ENCODE measurements at places on chromosomes 7 and 10.
A peak's percentile ranks its signal among the peaks of the same experiment; 100 is the strongest.

- DNase-seq, result no peak
These were observed 1.3 kb downstream of the HHEX start for GRCh38 chr10:92690915-92691590.

DNA sequence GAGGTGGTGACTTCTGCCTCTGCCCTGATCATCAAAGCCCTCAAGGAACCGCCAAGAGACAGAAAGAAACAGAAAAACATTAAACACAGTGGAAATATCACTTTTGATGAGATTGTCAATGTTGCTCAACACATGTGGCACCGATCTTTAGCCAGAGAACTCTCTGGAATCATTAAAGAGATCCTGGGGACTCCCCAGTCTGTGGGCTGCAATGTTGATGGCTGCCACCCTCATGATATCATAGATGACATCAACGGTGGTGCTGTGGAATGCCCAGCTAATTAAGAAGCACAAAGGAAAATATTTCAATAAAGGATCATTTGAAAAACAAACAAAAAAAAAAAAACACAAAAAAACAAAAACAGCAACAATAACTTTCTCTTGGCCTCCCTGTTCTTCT lies 59.5 kb upstream of the TOMM7 start:
- no peak for DNase-seq

- DNase-seq, result no peak
These were observed 34.1 kb downstream of the ACADSB start for GRCh38 chr10:123042708-123043408.

DNA sequence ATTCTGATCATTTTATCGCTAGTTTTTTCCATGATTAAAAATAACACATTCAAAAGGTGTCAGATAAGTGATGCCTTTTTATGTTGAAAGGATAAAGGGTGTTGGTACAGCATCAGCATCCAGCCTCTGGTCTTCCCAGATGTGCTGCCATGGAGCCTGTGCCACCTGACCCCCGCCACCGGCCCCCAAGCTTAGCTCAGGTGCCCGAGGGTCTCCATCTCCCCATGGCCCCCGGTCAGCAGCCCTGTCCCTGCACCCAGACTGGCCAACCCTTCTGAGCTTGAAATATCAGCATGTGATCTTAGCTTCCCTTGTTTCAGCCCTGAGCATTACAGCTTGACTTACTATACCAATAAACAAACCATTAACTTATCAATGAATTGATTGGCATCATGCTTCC lies 24.6 kb downstream of the PFKP start:
- no peak for DNase-seq

- DNase-seq, result no peak
These were observed 103.8 kb downstream of the NKX6-2 start for GRCh38 chr10:132681858-132682755.

DNA sequence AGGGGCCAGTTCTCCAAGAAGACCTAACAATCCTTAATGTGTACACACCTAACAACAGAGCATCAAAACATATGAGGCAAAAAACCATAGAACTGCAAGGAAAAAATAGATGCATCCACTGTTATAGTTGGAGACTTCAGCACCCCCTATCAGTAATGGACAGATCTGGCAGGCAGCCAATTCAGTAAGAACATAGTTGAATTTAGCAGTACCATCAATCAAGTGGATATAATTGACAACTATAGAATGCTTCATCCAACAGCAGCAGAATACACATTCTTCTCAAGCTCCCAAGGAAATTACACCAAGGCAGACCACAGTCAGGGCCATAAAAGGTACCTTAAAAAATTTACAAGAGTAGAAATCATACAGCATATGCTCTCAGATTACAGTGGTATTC lies 42.2 kb downstream of the POLL start:
- DNase-seq, result no peak

- no peak for DNase-seq
These were observed 15.8 kb downstream of the BTBD16 start for GRCh38 chr10:122286867-122287266.

DNA sequence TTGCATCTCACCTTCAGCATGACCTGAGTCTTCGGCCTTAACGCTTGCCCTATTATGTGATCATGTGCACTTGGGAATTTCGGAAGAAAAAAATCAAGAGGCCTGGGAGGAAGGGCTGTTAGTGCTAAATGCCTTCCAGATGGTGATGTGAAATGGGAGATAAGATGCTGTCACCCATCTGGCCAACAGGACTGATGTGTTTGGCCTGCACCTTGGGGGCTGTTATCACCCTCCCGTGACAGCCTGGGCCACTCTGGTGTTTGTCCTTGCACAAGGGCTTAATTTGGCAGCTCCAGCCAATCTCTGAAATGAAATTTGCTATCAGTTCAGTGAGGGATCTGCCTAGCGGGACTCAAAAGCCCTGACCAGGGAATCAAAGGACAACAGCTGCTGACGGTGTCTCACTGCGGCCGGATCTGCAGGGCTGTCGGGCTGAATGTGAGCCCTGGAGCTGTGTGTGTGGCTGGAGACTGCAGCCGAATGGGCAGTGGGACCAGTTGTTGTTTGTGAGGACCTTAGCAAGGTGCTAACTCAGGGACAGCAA lies 131.4 kb upstream of the BTBD16 start:
- no peak for DNase-seq

DNA sequence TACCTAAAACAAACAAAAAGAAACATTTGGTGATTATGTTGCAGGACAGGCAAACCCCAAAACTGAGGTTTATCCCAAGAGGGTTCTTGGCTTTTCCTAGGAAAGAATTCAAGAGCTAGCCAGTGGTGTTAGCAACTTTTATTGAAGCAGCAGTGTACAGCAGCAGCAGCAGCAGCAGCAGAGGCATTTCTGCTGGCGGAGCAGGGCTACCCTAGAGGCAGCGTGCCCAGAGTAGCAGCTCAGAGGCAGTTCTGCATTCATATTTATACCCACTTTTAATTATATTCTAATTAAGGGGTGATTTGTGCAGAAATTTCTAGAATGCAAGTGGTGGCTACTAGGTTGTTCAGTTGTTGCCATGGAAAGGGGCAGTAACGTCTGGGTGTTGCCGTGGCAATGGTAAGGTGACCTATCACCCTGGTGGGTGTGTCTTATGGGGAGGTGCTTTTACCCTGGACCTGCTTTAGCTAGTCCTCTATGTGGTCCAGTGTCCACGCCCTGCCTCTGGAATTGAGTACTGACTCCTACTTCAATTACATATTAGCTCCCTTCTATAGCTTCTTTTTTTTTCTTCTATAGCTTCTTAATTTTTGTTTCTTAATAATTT lies 53.9 kb downstream of the VCL start:
- no peak for DNase-seq

DNA sequence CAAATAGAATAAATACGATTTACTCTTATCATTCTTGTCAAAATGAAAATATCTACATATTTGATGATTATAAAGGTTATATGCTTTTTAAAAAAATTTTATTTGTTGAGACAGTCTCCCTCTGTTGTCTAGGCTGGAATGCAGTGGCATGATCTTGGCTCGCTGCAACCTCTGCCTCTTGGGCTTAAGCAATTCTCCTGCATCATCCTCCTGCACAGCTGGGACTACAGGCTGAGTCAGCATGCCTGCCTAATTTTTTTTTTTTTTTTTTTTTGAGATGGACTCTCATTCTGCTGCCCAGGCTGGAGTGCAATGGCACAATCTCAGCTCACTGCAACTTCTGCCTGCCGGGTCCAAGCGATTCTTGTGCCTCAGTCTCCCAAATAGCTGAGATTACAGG lies 48.9 kb downstream of the PUS7 start:
- no peak for DNase-seq

- no peak for DNase-seq
These were observed 421.0 kb downstream of the PTPRN2 start for GRCh38 chr7:158166386-158167340.

GRCh38 chr10:107104026-107104652 lies 60.4 kb downstream of the SORCS1 start:
- DNase-seq, result no peak

DNA sequence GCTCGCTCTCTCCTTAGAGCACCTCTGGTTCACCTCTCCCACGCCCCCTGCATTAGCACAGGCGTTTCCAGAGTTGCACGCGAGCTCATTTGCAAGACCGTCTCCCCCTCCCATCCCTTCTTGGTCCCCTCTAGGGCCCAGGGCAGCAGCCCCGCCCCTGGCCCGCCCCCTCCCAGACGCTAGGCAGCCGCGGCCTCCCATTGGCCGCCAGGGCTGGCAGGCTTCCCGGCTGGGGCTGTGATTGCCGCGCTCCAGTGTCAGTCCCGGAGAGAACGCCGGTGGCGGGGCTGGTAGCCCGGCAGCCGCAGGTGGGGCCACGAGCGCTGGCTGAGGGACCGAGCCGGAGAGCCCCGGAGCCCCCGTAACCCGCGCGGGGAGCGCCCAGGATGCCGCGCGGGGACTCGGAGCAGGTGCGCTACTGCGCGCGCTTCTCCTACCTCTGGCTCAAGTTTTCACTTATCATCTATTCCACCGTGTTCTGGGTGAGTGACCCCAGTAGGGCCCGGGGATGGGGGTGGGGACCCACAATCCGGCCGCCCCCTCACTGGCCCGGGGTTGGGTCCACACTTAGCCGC lies at the start of gene TSPAN15:
TSPAN15 (plus strand) TSS at position 257 of the 575 bp plus-strand sequence; CDS start at position 387, 130 bp downstream.
- DNase-seq, result peak; percentile 84

DNA sequence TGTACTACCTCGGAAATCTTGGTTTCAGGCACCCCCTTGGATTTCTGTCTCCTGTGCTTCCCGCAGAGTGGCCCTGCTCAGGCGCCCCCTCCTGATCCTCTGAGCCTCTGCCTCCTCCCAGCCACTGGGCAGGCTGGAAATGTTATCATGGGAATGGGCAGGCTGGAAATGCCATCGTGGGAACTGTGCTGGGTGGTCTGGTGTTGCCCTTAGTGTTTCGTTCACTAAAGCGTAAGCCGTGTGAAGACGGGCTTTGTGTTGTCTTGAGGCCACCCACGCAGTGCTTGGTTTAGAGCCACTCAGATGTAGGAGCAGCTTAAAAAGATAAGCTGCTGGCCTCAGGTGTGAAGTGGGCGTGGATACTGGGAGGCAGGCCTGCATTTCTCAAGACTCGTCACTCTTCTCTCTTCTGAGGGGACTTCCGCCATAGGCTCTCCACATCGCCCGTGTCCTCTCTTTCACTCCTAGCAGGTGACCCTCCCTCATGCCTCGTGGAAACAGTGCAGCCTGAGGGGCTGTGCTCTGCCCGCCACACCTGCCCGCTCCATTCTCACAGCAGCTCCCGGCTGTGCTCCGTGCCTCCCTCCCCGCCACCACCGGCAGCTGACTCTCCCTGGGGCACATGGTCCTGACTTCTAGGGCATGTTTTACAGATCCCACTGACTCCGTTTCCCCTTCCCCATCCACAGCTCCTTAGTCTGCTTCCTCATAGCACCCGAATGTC lies 28.5 kb downstream of the PPP2R2D start:
- no peak for DNase-seq

DNA sequence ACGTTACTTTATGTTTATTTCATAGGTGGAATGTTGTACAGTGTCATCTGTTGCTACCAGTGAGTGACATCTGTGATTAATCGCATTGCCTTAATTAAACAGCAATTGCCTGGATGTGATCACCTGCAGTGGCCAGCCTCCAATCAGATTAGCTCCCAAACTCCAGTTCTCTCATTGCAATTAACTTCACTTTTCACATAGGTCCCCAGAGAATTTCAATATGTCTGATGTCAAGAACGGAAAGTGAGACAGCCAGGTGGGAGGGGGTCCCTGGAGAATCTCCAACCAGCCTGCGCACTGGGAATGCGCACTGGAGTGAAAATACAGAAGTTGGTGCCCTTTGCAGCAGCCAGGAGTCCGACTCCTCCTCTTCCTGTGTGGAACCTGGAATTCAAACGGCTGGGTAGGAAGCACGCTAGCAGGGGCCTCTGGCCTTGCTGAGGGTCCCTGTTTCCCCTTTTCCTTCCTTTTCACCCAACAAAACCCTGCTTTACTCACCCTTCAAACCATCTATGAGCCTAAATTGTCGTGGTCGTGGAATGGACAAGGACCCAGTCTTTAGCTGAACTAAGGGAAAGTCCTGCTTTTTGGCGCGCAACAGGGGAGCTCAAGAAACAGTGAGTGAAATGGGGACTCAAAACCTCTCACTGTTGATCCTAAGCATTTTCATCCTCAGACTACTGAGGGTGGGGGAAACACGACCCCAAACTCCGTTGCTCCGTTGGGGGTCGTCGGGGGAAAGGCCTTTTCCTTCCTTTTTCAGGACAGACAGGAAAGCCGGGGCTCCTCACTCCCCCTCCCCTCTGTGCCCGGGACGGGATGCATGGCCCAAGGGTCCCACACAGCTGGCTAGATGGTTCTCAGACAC lies 1355.5 kb upstream of the LRRTM3 start:
- no peak for DNase-seq

GRCh38 chr10:77077316-77077945 lies 560.2 kb downstream of the KCNMA1 start:
- DNase-seq, result no peak

DNA sequence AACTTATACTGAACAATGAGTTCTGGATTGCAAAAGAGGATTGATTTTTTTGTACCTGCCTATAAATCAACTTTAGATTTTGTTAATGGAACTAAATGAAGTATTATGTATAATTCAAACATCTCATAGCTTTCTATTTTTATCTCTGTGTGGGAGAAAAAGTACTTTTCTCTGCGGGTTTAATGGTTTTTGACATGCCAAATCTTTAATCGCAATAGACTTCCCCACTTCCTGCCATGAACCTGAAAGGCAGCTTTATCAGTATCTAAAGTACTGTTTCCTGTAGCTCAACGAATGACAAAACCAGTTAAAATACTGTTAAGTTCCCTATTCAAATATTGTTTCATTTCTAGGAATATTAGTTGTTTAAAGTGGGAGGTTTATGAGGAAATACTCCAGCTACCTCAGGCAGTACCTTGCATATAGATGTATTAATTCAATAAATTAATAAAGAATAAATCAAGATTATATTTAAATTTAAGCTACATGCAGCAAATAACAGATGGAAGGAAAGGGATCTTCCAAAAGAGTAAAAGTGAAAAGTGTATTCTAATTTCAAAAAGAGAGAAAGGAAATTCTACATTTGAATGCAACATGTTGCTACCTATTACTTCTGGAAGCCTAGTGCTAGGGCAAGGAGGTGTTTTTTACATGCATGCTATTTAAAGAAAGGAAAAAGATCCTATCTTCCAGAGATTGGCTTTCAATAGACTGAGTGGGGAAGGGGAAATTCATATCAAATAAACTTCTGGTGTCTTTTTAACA lies 75.9 kb downstream of the SVOPL start:
- no peak for DNase-seq

DNA sequence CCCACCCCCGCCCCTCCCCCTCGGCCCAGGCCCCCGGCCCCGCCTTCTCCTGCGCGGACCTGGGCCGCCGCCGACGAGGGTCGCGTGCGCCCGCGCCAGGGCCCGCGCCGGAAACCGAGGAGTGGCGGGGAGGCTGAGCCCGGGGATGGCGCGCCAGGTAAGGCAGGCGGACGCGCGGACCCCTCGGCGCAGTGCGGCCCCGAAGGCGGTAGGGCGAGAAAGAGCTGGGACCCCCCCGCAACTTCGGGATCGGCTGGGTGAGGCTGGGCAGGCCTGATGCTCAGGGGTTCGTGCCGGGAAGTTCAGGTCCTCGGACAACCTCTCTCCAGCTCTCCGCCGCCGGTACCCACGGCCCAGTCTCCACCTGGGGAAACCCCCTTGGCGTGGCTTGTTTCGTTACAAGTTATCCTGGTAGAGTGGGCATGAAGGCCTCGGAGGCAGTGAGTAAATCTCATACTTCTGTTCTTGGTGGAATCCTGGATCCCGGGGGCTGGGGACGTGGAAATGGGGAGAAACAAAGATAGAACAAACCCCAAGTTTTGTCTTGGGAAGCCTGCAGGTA lies 58.4 kb downstream of the ZNF467 start:
- DNase-seq, result no peak

- no peak for DNase-seq
These were observed 102.9 kb upstream of the PHYHIPL start for GRCh38 chr10:59073456-59074053.

GRCh38 chr7:120877701-120878100 lies 19.8 kb upstream of the TSPAN12 start:
- DNase-seq, result no peak

GRCh38 chr10:91996266-91996665 lies 72.7 kb downstream of the BTAF1 start:
- no peak for DNase-seq

Data from activated naive CD4-positive, alpha-beta T cell treated with anti-CD3 and anti-CD28 coated beads, Interleukin-2, amount 50 U/mL, for 72 hours (primary cell).